ENCODE measurements at places on chromosomes 5 and 9.
A peak's percentile ranks its signal among the peaks of the same experiment; 100 is the strongest.

DNA sequence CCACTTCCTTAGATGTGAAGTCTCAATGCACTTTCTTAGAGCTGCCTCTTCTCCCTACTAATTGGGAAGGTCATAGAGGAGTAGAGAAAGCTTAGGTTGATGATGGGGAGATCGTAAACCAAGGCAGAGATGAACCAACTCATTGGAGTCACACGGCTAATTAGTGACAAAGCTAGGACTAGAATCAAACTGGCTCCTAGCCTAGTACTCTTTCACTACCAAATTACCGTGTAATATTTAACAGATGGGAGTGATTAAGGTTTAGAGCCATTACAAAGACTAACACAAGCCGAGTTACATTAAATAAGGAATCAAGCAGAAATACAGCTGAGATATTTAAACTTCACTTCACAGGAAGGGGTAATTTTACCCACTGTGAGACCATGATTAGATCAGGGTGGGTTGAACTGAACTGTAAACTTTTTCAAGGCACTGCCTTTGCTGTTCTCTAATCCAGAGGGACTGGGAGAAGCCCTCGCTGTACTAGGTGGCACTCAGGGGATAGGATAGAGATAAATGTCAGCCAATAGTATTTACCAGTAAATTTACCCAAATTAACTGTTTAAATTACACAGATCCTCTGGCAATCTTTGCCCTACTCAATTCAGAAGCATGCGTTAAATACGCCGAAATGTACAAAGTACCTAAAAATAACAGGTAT, 166.4 kb upstream of the PIK3R1 start:
- DNase-seq, result no peak

DNA sequence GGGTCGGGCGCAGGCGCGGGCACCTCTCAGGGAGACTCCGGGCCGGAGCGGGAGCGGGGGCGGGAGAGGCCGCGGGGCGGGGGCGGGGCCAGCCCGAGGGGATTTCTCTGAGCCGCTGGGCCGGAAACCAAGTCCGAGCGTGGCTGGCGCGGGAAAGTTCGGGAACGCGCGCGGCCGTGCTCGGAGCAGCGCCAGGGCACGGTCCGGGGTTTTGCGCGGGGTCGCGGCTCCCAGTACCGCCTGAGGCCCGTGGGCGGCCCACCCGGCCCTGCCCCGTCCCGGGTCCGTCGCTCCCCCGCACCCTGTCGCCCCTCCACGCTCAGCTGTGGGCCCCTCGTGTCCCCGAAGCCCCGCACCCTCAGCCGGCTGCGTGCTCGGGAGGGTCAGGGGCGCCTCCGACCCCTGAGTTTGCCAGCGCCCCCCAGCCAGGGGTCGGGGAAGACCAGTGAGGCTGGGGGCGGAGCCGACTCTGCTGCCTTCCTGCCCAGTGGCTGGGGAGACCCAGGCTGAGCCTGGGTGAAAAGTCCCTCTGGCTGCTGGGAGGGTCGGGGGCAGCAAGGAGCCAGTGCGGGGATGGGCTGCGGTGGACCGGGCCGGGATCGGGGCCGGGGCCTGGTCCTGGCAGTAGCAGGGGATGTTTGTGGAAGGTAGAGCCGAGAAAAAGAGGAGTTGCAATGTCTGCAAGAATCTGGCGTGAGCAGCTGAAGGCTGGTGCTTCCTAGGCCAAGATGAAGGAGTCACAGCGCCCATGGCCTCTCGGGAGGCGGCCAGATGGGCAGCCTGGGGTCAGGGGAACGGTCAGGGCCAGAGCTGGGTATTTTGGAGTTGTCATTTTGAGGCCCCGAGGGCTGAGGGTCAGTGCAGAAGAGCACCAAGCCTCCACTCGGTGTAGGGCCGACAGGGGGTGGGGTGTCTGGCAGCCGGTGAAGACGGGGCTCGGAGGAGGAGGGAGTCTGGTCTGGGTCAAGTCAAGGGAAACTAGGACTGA, 588 bp downstream of the TRAF2 start:
- no peak for DNase-seq

DNA sequence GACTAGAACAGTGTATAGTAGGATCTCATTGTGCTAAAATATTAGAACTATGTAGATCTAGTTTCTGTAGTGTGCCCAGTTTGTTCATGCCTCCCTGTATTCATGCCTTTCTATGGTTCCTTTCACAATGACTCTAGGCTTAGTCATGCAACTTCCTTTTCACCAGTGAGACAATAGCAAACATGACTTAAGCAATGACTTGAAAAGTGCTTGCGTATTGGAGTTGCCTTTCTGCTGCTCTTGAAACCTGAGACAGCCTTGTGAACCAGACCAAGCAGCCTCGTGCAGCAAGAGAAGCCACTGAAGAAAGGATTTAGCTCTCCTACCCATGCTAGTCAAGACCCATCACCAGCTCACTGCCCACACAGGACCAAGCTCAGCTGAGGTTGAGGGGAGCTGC, 294.5 kb upstream of the TAS2R1 start:
- no peak for DNase-seq

- DNase-seq, result no peak
Measured at GRCh38 chr5:59021837-59022514, 439.1 kb downstream of the RAB3C start.

GRCh38 chr9:974031-974995, 2.1 kb upstream of the DMRT3 start:
- no peak for DNase-seq

DNA sequence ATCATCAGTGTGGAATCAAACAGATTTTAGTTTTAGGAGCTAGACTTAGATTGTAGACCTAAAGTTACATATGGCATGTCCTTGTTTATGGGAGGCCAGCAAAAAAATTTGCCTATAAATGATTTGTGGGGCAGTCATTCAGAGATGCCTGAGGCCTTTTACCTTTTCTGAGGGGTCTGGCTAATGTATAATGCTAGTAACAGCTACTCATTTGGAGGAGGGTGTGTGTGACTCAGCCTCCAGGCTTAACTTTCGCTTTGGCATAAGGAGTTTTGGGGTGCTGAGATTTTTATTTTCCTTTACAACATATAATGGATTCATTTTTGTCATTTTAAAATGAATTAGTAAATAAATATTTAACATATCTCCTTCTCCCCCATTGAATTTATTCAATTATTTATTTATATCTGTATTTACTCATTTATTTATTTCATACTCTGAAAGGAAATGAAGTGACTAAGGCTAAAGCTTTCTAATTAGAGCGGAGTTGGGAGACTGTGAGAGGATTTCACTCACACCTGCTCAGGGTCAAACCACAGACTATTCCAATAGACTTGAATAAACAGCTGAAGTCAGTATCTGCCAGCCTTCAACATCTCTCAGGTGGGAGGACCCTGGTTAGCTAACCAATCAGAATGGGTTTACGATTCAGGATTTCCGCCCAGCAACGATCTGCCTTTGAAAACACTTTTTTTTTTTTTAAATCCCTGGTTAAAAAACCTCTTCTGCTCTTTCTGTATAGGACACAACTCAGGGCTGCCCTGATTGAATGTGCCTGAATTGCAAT, 487.5 kb upstream of the SGCD start:
- DNase-seq, result no peak

GRCh38 chr9:94005272-94005901, 50.2 kb upstream of the BARX1 start:
- no peak for DNase-seq

DNA sequence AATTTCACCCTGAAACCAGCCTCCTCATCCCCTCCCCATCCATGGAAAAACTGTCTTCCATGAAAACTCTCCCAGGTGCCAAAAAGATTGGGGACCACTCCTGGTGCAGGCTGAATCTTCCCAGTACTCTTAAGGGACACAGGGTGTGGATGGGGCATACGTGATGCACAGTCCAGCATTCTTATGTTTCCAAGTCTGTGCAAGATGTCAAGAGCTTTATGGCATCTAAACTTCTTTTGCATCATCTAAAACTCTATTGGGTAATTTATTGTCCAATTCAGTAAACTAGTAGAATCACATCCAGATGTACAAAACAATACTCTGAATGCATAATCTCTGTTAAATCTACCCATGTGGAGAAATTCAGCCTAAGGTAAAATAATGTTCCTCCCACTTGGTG, 9.3 kb upstream of the FGD3 start:
- no peak for DNase-seq

- no peak for DNase-seq
Measured at GRCh38 chr5:181243018-181243563, 615 bp downstream of the RACK1 start.

GRCh38 chr5:51181208-51181894, 201.9 kb upstream of the ISL1 start:
- no peak for DNase-seq

GRCh38 chr9:99398241-99398640, 176.2 kb downstream of the SEC61B start:
- no peak for DNase-seq

- no peak for DNase-seq
Measured at GRCh38 chr5:192970-193831, 1.9 kb downstream of the LRRC14B start.

- no peak for DNase-seq
Measured at GRCh38 chr9:130879863-130880411, 16.7 kb downstream of the QRFP start.

GRCh38 chr5:45696206-45696836, at the start of gene HCN1:
Gene HCN1 (minus strand): TSS chr5:45696380.
- DNase-seq, result peak; percentile 1

DNA sequence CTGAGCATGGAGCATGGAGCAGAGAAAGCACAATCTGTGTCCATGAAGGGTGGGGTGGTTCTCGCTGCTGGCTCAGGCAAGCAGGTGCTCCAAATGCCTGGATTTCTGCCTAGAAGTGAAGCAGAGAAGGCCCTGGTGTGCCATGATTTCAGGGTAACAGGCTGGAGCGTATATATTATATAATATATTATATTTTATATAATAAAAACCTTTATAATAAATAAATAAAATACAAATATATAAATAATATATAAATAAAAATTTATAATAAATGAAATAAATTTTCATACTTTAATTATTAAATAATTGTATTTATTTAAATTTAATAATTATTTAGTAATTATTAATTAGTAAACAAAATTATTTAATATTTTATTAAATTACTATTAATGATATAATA, 707.4 kb upstream of the COX7C start:
- DNase-seq, result no peak

DNA sequence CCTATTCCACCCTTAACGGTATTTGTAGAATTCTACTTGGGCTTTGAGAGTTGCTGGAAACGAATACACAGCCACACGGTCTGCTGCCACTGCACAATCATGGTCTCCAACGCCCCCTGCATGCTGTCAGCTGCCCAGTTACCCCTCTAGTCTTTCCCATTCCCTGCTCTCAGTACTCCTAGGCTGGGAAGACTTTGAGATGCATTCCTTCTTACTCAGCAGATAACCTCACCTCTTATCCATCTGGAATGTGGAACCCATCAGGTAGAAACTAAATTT, 92.8 kb downstream of the ANKH start:
- no peak for DNase-seq

DNA sequence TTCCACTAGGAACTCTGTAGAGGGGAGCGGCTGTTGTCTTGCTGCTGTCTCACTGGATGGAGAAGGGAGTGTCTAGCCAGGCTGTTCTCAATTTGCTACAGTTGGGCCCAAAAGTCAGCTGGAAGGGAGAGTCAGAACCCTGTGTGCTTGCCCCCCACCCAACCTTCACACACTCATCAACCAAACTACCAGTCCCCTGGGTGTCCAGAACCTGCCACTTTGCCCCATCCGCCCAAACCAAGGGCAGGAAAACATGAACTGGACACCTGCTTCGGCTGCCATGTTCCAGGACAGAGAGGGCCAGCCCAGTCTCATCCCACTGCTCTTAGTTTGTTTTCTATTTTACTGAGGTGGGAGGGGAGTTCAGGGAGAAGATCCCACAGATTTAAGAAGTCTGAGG, 82.1 kb downstream of the S1PR3 start:
- no peak for DNase-seq

- no peak for DNase-seq
Measured at GRCh38 chr5:55160493-55161209, 680 bp downstream of the GPX8 start.

DNA sequence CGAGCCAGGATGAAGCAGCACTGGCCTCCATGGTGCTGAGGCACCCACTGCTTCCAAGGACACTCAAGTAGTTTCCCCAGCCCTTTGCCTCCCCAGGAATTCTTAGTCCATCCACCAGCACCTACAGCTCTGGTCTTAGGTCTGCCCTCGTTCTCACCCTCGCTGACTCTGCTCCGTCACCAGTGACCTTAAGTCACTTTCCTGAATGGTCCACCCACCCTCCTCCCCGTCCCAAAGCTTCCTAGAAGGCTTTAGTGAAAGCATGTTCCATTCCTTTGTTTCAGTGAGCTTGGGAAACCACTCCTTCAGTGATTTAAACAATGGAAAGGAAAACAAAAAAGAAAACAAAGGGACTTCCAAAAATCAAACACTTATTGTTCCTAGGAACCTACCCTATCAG, 54.6 kb upstream of the MAP3K1 start:
- DNase-seq, result no peak

DNA sequence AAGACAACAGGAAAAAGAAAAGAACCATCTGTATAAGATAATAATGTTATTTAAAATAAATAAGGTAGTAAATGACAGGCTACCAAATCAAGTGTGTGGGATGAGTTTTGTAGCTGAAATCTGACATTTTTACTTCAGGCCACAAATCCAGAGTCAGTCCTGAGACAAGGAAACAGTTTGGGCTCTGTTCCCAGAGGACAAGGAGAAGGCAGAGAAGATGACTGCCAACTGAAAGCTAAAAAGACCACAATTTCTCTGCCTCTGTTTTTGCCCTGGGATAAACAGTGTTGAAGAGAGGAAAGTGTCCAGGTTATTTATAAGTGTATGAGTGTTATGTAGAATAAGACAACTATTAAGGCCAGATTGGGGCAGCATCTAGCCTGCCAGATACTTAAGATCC, 180.5 kb downstream of the NFIB start:
- DNase-seq, result no peak

- DNase-seq, result no peak
Measured at GRCh38 chr5:175738126-175738525, 80.3 kb downstream of the HRH2 start.

DNA sequence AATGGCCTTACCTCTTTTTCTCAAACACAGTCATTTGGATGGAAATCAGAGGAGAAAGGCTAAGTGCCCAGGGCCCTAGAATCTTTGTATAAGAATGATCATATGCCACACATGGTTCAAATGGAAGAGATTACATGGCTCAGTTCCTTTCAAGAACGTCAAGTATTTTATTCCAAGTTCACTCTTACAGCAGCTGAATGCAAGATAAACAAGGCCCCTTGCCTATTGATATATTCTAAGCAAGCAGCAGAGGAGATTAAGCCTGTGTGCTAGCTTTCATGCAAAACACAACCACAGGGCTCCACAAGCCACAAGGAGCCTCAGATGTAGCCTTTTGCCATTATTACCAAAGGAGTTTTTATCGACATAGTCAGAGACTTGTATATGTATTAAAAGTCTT, 55.3 kb upstream of the SLCO6A1 start:
- no peak for DNase-seq

DNA sequence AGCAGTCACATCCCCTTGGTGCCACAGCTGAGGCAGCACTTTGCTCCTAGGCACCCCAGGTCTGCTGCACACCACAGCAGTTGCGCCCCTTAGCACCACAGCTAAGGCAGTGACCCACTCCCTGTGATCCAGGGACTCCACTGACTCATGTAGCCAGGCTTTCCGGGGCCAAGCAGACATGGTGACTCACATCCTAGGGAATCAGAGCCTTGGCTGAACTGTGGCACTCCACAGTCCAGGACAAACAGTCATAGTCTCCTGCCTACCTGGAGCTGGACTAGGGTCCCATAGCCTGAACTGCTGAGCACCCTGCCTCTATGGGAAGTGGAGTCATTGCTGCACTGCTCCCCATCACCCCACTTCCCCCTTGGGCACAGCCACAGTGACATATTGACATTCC, 338.7 kb downstream of the NPR3 start:
- DNase-seq, result no peak

- no peak for DNase-seq
Measured at GRCh38 chr9:125634040-125634717, 72.8 kb downstream of the MAPKAP1 start.
